ENCODE measurements at places on chromosomes 3 and 15.

DNA sequence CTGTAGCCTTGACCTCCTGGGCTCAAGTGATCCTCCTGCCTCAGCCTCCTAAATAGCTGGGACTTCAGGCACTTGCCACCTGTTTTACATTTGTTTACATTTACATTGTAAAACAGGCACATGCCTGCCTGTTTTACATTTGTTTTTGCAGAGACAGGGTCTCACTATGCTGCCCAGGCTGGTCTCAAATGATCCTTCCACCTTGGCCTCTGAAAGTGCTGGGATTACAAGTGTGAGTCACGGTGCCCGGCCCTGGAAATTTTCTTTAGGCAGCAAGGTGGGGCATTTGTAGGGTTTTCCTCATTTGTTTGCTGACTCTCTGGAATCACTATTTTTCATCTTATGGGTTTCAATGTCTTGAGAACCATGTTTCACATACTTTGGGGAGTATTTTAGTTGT, 25.0 kb downstream of the PIF1 start:
- DNase-seq, result no peak

DNA sequence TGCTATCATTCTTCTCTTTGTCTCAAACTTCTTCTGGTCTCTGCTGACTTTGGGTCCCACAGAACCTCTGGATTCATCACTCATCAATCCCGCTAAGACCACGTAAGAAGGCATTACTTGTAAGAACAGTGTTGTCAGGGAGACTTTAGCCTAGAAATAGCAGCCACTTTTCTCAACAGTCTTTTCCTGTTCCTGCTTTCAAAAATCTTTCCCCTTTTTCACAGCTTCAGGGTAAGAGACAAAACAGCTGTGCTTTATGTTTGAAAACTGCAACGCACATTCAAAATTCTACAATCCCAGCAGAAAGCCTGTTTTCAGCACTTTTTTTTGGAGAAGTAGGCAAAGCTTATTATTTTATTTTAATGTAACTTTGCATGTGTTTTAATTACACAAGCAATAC, 42.0 kb upstream of the FAM98B start:
- DNase-seq, result no peak

DNA sequence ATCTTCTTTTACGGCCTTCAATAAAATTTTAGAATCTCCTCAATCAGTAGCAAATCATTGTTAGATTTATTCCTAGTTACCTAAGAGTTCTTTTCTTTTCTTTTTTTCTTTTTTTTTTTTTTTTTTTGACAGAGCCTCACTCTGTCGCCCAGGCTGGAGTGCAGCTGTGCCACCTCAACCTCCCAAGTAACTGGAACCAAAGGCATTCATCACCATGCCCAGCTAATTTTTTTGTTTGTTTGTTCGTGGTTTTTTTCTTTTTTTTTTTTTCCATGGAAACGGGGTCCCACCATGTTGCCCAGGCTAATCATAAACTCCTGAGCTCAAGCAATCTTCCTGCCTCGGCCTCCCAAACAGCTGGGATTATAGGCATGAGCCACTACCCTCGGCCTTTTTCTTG, 30.4 kb upstream of the AEN start:
- no peak for DNase-seq

GRCh38 chr3:12380461-12380860, 91.6 kb downstream of the PPARG start:
- DNase-seq, result no peak

DNA sequence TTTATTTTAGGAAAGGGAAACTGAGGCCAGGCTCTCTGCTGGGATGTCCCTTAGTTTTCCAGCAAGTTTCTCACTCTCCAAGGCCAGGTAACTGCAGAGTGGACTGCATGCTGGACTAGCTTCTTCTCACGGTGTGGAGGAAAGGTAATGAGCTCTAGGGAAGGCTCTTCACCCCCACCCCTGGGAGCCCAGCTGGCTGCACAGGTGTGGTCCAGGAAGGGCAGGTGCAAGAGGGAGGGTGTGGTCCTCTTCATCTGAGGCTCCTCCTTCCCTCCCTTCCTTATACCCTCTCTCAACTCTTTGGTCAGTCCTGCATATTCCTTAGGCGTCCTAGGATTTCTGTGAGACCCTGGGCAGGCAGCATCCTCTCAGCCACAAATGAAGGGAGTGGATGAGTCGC, 33.9 kb downstream of the RNU5B-1 start:
- DNase-seq, result no peak
